Esophagus squamous epithelium (tissue), 5 donors: ENCODE measurements at places on chromosomes 3 and 15.

- no peak for DNase-seq
Observed at GRCh38 chr15:66780973-66781718, 79.1 kb downstream of the SMAD6 start.

GRCh38 chr3:25897019-25897418, 107.1 kb downstream of the OXSM start:
- no peak for DNase-seq

- DNase-seq: no peak
Observed at GRCh38 chr3:122406198-122406597, 9.7 kb downstream of the WDR5B start.

DNA sequence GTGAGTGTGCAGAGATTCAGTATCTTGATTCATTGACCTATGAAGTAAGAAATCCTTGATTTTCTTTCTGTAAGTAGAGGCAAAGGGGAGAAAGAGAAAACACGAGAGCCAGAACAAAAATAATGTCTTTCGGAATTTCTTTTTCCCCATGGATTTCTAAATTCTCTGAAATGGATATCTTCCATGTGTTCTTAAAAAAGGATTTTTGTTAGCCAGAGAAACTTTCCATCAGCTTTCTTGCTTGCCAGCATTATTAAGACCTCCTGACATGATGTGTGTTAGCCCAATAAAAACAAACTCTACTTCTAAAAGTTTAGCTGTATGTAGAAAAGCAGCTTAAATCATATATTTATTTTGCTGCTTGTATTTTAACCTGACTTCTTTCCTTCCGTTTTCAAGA, 122.3 kb upstream of the AADACL2 start:
- DNase-seq: no peak

DNA sequence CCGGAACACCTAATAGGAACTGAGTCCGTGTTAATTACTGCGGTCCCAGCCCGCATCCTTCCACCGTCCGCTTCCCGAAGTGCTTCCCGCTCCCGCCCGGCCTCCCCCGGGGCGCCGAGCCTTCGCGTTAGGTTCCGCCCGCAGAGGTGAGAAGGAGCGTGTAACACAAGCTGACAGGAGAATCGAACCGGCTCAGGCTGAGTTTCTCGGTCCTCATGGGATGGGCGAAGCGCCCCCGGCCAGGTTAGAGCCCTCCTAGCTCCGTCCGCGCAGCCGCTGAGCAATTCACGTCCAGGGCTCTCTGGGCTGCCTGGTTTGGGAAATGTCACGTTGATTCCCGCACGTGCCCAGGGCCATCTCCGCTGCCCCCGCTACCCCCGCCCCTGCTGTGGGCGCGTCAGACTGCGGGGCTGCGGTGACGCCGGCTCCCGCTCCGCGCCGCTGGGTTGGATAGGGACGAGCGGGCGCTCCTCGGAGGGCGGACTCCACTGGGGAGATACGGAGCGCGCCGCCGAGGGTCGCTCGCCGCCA, 954 bp downstream of the CLDN11 start:
- DNase-seq: no peak

- DNase-seq: peak; percentile 19
Observed at GRCh38 chr3:48187579-48188265, 495 bp downstream of the CDC25A start.

DNA sequence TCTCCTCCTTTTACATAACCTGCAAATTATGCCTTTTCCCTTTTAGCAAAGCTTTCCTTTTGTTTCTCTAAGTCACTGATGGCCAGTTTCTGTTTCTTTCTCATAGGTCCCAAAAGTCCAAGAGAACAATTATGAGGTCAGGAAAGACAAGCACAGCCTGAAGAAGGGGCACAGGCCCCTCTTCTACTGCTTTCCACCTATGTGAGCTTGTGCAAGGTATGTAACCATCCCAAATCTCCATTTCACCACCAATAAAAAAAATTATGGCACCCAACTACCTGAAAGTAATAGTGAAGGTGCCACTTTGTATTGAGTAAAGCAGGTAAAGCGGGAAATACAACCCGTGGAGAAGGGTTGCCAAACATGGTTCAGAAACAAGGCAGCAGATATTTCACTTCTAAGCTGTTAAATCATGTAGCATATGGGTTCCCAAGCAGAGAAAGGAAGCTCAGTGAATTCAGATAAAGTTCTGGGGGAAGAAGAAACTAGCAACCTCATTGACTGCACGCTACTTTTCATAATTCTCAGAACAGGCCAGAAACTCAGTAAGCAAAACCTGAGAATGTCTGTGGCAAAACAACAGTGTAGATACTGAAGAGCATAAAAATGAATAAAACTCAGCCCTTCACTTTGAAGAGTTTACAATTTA, 4.2 kb downstream of the PLOD2 start:
- DNase-seq: no peak
